Activated CD4-positive, alpha-beta T cell treated with anti-CD3 and anti-CD28 coated beads for 4 hours (primary cell): ENCODE measurements at places on chromosomes 13 and 19.

DNA sequence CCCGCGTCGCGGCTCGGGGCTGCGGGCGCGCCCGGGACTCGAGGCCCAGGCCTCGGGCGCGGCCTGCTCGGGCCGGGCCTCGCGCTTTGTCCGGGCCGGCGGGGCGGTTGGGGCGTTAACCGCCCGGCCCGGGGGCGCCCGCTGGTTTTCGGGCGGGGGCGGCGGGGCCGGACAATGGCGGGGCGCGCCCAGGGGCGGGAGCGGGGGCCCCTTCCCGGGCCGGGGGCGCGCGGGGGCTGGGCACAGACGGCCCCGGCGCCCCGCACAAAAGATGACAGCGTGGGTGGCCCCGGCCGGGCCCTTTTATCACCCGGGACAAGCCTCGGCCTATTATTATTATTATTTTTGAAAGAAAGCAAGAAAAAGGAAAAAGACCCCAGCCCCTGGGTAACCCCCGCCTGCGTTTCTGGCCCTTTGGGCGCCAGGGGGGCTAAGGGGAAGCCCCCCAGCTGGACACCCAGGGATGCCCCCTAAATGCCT, 419 bp downstream of the KDM4B start:
- no peak for DNase-seq

DNA sequence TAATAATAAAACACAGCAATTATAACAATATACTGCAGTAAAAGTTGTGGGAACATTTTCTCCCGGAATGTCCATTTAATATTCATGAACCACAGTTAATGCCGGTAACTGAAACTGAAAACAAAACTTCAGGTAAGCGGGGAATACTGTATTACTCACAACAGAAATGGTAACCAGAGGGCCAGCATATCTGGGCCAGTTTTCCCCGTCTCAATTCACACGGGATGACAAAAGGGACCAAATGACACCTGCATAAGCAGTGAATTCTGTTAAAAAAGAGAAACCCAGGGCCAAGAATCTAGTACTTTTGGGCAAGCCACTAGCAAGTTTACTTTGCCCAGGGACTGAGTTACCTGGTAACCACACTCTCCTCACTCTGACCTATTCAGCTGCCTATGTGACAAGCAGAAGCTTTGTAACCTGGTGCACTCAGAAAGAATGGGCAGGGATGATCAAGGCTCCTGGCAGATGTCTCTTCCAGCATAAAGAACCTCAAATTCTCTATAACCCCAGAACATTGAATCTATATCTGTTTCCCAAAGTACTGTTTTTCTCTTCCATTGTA, 1171.2 kb downstream of the DIAPH3 start:
- no peak for DNase-seq

DNA sequence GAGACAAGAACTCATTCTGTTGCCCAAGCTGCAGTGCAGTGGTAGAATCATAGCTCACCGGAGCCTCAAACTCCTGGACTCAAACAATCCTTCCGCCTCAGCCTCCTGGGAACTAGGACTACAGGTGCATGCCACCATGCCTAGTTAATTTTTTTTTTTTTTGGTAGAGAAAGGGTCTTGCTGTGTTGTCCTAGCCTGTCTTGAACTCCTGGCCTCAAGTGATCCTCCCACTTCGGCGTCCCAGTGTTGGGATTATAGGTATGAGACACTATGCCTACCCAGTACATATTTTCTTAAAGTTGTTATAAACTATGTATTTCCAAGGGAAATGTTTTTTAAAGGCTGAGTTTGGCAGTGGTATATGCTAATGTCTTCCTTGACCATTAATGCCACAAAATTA, 412.6 kb downstream of the KLF12 start:
- DNase-seq = no peak

GRCh38 chr13:109126891-109127641, 497.7 kb downstream of the MYO16 start:
- DNase-seq = no peak

GRCh38 chr19:31532034-31532433, 182.8 kb upstream of the TSHZ3 start:
- no peak for DNase-seq

DNA sequence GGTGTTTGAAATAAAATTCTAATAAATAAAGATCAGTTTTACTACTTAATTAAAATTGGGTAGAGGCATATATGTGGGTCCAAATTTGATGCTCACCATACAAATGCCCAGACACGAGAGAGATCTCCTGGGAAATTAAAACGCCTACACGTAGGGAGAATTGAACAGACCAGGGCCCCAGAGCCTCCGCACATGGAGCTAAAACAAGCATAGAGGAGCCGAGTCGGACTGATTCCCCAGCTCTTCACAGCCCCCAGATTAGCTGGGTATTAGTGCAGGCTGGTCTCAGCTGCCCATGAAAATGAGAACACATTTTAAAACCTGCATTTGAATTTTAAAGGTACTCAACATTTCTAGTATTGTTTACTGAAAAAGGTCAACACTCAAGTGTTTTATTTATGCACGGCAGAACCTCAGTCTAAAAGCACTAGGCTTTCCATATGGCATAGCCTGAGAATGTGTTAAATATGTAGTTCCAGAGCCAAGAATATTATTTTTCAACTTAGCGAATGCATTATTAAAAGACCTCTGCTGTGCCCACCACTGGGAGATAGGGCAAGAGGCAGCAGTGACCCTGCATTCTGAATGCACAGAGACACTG, 344.8 kb downstream of the ENOX1 start:
- no peak for DNase-seq

- no peak for DNase-seq
These were observed 2.7 kb downstream of the ARGLU1 start for GRCh38 chr13:106565127-106565775.

DNA sequence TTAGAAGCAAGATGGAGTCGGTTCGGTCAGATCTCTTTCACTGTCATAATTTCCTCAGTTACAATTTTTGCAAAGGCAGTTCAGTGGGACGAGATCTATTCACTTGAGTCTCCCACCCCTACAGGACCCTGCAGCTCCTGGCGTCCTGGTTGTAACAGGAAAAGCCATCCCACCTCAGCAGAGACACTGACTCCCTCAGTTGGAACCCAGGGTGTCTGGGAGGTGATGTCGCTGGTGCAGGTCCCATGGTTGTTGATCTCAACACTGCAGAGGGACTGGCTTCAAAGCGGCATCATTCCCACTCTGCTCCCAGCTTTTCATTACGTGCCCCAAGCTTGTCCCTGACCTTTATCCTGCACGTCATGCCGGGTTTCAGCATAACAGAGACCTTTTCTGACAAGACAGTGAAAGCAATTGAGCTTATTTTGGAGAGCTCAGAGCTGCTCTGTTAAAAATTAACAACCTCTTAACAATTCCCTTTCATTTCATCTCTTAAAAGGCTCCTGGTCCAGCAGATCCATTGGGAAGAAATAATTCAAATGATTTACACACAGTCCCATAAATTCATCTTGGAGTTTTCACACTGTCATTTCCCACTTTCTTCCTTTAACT, 17.6 kb upstream of the COG3 start:
- no peak for DNase-seq

DNA sequence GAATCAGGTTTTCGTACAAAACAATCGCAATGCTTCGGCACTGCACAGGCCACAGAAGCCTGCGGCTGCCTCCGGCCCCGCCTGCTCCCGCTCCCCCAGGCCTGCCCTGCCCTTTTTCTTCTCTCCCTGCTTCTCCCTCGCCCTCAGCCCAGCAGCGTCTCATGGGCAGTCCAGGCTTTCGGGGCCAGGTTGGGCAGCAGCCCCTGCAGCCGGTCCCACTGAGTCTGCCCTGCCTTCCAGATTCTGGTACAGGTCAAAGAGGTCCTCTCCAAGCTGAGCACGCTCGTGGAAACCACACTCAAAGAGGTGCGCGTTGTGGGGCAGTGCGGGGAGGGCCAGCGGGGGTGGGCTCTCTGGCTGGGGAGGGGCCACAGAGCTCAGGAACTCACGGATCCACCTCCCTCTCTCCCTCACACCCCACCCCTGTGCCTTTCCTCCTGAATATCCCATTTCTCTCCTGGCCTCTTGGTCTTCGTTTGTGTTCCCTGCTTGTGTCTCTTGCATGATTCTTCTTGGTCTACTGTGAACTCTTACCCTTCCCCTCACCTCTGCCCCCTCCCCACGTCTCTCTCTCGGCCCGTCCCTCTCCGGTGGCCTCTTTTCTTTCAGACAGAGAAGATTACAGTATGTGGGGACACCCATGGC, 30.1 kb downstream of the CCDC8 start:
- no peak for DNase-seq

- DNase-seq = no peak
These were observed 131.8 kb downstream of the STARD13 start for GRCh38 chr13:33153421-33154404.

- DNase-seq = no peak
These were observed 51.3 kb downstream of the TEX29 start for GRCh38 chr13:111371720-111372119.

DNA sequence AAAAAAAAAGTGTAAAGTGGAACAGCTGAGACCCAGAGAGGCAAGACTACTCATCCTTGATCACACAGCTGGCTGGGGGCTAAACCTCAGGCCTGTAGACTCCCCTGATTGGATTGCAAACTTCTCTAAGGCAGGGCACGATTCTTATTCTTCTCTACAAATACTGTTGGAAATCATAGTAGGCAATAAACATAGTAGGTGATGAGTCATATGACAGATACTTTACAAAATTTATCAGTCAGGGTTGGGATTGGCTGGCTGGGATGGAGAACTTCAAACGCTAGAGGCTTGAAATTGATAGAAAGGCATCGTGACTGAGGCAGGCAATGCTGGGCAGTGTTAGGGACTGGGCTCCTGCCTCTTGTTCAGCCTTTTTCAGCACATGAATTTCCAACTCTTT, 5.9 kb upstream of the MATK start:
- no peak for DNase-seq

GRCh38 chr13:92461402-92461801, 765.2 kb upstream of the GPC6 start:
- DNase-seq = no peak

- peak; percentile 39 for DNase-seq
These were observed 18.1 kb upstream of the GTF3A start for GRCh38 chr13:27406178-27406939.

- no peak for DNase-seq
These were observed 59.8 kb downstream of the RUBCNL start for GRCh38 chr13:46327246-46327645.

DNA sequence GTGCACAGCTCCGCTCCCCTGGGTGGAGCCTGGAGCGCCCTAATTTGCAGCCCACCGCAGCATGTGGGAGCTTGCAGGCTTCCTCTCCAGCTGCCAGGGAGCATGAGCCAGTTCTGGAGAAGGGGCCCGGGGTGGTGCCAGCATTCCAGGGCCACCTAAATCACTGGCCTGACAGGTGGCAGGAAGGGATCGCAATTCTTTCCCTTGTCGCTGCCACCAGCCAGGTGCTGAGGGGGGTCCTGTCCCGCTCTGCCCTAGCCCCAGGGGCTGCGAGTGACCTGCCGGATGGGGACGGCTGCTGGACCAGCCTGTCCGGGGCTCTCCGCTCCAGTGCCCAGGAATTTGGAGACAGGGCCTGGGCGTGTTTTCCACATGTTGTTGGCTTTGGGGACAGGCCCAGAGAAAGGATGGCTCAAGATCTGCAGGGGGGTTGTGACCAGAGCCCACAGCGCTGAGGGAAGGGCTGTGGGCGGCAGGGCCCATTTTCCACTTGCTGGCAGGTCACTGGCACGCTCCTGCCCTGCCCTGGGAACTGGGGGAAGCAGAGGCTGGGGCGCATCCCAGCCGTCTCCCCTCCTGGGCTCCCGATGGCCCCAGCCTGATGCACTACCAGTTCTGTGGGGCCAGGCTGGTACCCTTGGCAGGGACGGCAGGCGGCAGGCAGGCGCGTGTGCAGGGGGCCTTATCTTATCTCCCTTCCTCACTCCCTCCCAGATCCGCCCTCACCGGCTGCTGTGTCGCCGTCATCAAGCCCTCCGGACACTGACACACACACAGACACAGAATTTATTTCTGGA, 9.5 kb downstream of the NDUFA11 start:
- DNase-seq = no peak

DNA sequence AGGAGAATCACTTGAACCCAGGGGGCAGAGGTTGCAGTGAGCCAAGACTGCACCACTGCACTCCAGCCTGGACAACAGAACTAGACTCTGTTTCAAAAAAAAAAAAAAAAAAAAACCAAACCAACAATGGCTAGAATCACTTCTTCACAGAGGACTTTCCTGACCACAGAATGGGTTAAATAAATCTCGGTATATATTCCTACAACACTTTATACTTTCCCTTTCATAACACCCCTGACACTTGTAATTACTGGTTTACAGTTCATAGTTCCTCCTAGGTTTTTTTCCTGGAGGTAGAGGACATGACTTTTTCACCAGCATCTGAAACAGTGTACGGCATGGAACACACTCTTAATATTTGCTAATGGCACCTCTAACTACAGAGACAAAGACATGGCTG, 31.4 kb downstream of the ZDHHC20 start:
- DNase-seq = no peak

- no peak for DNase-seq
These were observed 69.5 kb downstream of the LATS2 start for GRCh38 chr13:20991741-20992520.

DNA sequence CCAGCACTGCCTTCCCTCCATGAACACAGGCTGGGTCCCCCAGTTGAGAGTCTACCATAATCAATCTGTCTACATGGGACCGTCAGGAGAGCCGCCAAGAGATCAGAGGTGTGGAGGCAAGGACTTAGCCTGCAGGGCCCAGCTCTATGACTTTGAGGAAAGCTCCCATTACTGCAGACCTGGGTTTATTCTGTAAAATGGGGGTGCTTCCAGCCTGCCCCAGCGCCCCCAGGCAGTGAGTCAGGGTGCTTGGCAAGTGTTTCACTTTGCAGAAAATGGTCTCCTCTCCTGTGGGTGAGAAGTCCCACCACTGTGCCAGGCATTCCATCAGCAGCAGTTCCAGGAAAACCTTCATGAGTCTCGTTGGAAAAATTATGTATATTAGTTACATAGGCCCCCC, 75.5 kb upstream of the VSTM2B start:
- no peak for DNase-seq

- no peak for DNase-seq
These were observed 287.8 kb downstream of the LIG4 start for GRCh38 chr13:107927557-107927956.

GRCh38 chr13:40932252-40932651, 86.9 kb downstream of the ELF1 start:
- DNase-seq = no peak

DNA sequence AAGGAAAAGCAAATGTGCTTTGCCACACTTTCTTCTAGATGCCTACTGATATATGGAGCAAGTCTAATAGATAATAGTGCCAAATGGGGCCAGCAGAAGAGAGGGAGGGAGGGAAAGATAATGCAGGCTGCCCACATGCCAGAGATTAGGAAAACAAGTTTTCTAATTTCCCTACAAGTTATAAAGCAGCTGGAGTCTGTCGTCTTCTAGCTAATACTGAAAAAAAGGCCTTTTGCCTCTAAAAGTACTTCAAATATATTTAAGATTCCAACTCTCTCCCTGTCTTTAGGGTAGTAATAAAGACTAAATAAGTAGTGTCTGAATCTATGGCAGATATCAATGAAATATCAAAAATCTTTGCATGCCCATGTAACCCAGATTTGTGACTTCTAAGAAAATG, 632.0 kb upstream of the MIR17HG start:
- no peak for DNase-seq

- DNase-seq = no peak
These were observed 26.4 kb downstream of the GRTP1 start for GRCh38 chr13:113337556-113337955.
